ENCODE measurements at places on chromosomes 3 and 15.

- DNase-seq: no peak
These were observed 91.0 kb downstream of the TPRG1 start for GRCh38 chr3:189262746-189263145.

GRCh38 chr3:99332276-99332675 lies 306.1 kb upstream of the COL8A1 start:
- no peak for DNase-seq

GRCh38 chr15:66400351-66400774 lies 13.7 kb downstream of the MAP2K1 start:
- DNase-seq: no peak

- DNase-seq: no peak
These were observed 209.8 kb upstream of the THRB start for GRCh38 chr3:24704496-24704895.
